ENCODE measurements at places on chromosomes 7 and 10.

GRCh38 chr10:92913973-92914372, 65.7 kb downstream of the EXOC6 start:
- no peak for DNase-seq

- DNase-seq, result no peak
These were observed 30.3 kb upstream of the CDK1 start for GRCh38 chr10:60747817-60748469.

GRCh38 chr7:98802781-98803110, 67.1 kb downstream of the TMEM130 start:
- no peak for DNase-seq

DNA sequence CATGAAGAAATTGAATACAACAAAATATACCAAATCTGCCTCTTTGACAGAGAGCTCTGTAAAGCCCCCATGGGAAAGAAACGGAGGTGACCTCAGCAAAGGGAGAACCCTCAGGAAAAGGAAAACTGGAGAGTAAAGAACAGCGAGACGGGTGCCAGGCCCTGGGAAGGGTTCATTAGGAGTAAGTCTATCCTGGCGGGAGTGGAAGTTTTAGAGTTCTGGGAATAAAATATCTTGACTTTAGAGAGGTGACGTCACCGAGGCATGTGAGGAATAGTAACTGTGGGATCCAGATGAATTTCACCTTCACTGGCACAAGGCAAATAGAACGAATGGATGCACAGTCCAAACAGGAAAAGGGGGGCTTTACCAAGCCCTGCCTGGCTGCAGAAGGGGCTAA, 362.8 kb upstream of the IGFBP3 start:
- DNase-seq, result no peak

DNA sequence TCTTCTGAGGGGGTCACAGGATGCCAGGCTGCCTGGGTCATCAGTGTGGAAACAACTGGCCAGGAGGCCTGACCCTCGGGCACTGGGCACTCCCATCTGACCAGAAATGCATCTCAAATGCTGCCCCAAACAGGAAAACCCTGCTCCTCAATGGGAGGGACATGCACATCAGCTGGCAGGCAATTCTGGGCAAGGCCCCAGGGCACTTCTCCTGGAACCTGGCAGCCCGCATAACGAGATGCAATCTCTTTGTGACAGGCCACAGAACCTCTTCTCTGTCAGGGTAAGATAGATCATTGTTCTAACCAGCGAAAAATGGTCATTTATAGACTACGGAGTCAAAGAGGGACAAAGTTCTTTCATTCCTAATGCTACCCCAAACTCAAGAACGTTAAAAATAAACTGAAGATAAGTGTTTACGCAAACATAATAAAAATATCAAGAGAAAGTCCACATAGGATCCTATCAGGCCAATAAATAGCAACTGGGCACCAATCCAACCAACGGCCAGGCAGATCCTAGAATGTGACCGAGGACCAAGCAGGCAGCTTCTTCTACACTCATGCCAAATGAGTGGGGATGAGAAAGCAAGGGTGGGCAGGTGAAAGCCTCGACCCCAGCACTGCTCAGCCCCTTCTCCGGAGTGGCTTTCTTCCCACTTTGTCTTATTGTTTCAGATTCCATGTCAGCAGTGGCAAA, 212.3 kb downstream of the TCERG1L start:
- no peak for DNase-seq

- no peak for DNase-seq
These were observed 1.4 kb downstream of the PODXL start for GRCh38 chr7:131554880-131555516.

DNA sequence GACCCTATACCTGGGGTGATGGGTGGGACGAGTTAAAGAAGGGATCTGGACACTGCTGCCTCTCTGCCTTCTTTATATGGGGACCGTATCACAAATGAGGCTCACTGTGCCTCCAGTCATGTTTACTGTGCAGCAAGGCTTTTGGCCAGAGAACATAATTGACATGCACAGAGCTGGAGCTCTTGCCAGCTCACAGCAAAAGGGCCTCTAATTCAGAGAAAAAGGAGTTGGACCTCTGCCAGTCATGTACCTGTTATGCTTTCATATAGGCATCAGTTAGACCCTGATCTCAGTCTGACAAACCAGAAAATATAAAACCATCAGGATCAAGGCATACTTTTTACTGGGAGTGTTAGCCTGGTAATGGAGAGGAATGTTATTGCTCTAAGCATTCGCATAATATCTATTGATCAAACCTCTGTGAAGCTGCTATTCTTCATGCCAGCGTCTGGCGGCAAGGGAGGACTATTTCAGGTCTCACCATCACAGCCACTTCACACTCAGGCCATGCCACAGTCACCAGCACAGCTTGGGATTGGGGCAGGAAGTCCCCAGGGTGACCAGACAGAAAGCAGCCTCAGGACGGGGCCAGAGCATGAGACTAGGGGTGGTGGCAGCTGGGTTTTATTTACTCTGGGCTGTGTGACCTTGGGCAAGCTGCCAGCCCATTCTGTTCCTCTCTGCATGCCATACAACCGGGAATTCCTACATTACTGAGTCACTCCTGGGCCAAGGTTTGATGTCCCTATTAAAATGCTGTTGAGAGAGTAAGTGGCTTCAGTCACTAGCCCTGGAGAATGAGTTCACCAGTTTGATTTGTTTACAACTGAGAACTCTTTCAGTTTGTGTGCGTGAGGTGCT, 90.1 kb downstream of the NPSR1 start:
- DNase-seq, result no peak

DNA sequence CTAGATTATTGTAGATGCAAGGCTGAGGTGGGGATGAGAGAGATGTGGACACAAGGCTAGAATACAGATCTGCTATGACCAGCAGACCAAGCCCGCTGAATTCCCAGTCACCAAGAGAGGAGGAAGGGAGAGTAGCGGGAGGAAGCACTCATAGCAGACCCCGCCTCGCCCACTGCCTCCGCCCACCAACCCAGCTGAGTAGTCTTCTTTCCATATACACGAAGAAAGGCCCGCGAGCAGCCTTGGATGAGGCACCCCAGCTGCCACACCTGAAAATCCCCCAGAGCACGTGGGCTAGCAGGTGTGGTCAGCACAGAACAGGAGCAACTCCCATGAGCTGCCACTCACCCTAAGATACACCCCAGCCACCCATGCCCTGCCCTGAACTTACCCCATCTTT, 7.9 kb upstream of the H2BK1 start:
- no peak for DNase-seq

DNA sequence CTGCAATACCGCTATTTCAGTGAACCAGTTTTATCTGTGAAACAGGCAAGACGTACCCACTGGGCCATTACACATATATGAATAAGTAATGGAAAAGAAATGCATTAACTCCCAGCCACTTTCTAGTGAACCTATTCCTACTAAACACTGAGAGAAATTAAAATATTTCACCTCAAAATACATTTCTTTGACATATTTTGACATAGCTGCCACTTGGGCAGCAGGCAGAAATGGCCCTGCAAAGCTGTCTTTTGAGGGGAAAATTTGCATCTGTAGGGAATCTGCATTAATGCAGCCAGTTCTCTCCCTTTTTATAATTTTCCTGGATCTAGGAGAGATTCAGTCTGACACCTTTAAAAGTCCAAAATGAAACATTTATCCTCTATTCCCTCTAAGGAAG, 714.8 kb upstream of the POM121L12 start:
- DNase-seq, result no peak

Measured in AG04449 (cell line).